ENCODE measurements at places on chromosomes 2 and 18. TPM values are rescaled to one million over a fixed set of nuclear protein-coding genes. Genes with fewer than 3 reads are reported as not detected.

LOXHD1 gene
- not detected for polyA plus RNA-seq

AFF3 gene
- 0.08 TPM for polyA plus RNA-seq

MTCL1 gene
- polyA plus RNA-seq: 3.7 TPM

LDAH gene
- polyA plus RNA-seq: 1.2 TPM

REG3A gene
- 0.53 TPM for polyA plus RNA-seq

CEBPZ gene
- polyA plus RNA-seq: 77.1 TPM

LNPK gene
- 18.4 TPM for polyA plus RNA-seq

ABCG5 gene
- polyA plus RNA-seq: not detected

SLC1A4 gene
- polyA plus RNA-seq: 9.6 TPM

AKAIN1 gene
- 0.34 TPM for polyA plus RNA-seq

KLHL30 gene
- polyA plus RNA-seq: 91.7 TPM

PFN4 gene
- polyA plus RNA-seq: 0.35 TPM

NDC80 gene
- not detected for polyA plus RNA-seq

GREB1L gene
- polyA plus RNA-seq: 8.9 TPM

CRYGD gene
- polyA plus RNA-seq: not detected

SAG gene
- not detected for polyA plus RNA-seq

SKOR2 gene
- not detected for polyA plus RNA-seq

ABCB11 gene
- 0.01 TPM for polyA plus RNA-seq

SNTG2 gene
- polyA plus RNA-seq: not detected

WNT10A gene
- 0.01 TPM for polyA plus RNA-seq

TIGD1 gene
- 2.6 TPM for polyA plus RNA-seq

TTN gene
- polyA plus RNA-seq: 173 TPM

DSG1 gene
- polyA plus RNA-seq: not detected

ZC3H8 gene
- 8.3 TPM for polyA plus RNA-seq

RGPD3 gene
- 0.35 TPM for polyA plus RNA-seq

FLACC1 gene
- 0.55 TPM for polyA plus RNA-seq

ST8SIA3 gene
- not detected for polyA plus RNA-seq

CDK5R2 gene
- not detected for polyA plus RNA-seq

ZNF804A gene
- polyA plus RNA-seq: not detected

TMEM200C gene
- 0.03 TPM for polyA plus RNA-seq

GPC1 gene
- polyA plus RNA-seq: 103 TPM

PER2 gene
- 2.4 TPM for polyA plus RNA-seq

ANO7 gene
- 0.22 TPM for polyA plus RNA-seq

ZSWIM2 gene
- not detected for polyA plus RNA-seq

TRAK2 gene
- polyA plus RNA-seq: 23.4 TPM
